ENCODE measurements at places on chromosomes 1 and 21.

DNA sequence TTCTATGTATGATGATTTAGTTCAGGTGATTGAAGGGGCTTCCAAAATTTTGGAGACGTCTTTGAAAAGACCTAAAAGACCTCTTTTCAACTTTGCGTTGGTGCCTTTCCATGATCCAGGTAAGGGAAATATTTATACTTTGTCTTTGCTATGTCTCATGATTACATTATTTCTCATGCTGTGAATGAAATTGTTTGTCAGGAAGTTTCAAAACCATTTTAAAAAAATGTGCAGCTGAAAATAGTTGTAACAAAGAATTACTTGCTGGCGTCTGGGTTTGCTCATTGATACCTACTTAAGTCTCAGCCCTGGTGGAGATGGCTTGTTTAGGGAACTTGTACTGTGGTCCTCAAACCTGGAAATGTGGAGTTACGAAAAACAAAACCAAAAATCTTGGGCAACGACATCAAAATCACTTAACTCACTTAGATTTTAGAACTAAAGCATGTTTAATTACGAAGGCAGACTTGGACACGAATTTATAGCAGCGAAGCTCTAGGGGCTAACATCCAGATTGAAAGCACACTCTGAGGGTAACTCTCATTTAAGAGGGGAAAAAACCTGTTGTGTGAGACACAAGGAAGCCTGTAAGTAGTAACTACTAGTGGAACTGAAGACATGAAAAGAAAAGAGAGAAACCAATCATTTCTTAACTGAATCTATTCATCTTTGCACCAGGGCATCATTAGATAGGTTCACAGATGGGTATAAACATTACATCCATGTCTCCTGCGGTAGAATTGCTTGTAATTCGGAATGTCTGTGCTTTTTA lies 924 bp downstream of the HMCN1 start:
- no peak for DNase-seq

DNA sequence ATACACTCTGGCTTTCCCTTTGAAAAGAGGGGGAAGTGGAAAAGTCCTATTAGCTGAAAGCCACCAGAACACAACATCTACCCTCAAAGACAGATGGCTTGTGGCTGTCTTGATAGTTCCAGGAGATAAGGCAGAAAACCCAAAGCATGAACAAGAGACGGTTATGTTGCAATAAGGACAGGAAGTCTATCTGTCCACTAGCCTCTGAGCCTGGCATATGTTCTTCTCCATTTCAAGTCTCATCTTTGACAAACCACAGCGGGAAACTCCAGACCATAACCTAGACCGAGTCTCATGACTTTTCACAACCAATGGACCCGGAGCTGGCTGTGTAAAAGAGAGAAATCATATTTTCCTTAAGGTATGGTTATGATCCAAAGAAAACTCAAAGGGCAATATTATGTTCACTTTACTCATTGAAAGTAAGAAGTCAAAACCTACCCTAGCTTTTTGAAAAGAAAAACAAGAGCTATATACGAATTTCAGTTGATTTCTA lies 33.8 kb downstream of the DUSP10 start:
- DNase-seq = no peak

- DNase-seq = no peak
Measured at GRCh38 chr1:116290085-116290705, 82.8 kb upstream of the ATP1A1 start.

DNA sequence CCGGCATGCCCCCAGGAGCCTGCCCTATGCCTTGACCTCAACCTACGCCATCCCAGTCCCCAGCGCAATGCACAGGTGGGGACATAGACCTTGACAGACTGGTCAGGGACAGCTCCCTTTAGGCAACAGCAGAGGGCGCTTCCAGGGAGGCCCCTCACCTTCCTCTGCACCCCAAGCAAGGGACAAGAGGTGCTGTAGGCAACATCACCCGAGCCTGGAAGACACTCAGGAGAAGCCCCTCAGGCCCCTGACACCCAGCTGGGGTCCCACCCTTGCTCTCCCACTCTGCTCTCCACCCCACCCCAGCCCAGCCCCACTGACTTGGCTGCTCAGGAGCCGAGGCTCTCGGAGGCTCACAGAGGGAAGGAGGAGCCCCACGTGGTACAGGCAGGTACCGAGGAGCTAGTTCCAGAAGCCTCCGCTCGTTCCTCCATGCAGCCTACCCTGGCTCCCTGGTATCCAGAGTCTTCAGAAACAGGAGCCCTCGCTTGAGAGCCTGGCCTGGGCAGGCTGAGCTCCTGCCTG lies 2.4 kb upstream of the WNT3A start:
- DNase-seq = no peak

DNA sequence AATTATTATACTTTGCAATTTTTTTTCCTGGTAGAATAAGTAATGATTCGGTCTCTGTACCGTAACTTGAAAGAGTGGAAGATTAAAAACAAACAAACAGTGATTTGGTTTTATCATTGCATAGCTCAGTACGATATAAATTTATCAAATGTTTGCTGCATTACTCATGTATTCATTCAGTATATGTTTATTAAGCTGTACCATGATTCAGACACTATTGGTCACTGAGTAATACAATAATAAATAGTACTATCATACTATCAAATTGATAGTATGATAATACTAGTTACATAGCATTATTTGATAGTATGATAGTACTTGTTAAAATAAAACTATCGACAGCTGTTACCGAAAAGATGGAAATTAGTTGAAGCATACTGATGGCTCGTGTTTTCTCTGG lies 12.1 kb downstream of the CENPF start:
- no peak for DNase-seq

GRCh38 chr1:47821760-47822159 lies 175.4 kb downstream of the TRABD2B start:
- no peak for DNase-seq

DNA sequence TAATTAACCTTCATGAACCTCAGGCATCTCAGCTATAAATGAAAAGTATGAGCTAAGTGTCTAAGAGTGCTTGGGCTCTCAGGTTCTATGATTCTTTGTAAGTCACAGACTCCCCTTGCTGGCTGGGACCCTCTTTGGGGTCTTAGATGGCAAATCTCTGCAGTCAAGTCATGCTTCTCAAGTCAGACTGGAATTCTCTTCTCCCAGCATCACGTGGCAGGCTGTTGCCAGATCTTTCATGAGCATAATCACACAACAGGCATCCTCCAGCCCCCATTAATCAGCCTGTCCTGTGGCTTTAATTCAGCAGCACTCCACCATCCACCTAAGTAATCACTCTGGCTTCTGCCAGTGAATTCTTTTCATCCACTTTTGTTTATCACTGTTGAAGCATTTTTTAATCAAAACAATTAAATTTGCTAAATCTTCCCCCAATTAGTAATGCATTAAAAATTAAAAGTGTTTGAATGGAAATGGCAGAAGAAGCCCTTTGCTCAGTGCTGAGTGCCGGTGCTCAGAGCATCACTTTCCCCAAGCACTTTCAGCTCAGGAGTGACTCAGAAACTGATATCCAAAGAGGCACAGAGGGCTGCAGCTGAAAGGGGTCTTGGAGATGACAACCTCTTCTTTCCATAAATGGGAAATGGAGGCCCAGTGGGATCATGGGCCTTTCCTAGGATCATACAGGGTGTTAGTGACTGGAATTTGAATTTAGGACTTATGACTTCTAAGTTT lies 50.2 kb downstream of the C8A start:
- no peak for DNase-seq

GRCh38 chr1:60948486-60948885 lies 133.9 kb upstream of the NFIA start:
- no peak for DNase-seq

DNA sequence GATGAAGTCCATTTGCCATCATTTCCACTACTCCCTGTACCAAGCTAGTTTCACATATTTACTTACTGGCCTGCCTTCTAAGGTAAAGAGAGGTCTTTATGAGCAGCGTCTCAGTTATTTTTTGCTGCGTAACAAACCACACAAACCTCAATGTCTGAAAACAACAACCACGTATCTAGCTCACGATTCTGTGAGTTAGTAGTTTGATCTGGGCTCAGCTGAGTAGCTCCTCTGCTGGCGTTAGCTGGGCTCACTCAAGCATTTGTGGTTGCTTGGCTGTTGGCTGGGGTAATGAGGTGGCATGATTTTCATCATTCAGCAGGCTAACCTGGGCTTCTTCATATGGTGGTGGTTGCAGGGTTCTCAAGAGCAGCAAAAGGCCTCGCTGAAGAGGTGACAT lies 225.4 kb downstream of the FOXD2 start:
- no peak for DNase-seq

DNA sequence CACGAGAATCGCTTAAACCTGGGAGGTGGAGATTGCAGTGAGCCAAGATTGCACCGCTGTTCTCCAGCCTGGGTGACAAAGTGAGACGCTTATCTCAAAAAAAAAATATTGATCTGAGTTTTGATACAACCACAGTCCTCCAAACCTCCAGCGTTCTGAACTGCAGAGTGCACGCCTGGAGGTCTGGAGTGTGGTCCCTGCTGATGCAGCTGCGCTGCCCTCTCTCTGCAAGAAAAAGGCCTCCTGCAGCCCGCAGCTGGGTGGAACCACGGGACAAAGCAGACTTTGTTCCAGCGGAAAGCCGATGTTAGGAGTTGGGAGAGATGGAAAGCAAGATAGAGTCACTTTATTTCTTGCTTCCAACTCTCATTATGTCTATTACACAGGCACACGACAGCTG lies 144.9 kb upstream of the SOD1 start:
- no peak for DNase-seq

DNA sequence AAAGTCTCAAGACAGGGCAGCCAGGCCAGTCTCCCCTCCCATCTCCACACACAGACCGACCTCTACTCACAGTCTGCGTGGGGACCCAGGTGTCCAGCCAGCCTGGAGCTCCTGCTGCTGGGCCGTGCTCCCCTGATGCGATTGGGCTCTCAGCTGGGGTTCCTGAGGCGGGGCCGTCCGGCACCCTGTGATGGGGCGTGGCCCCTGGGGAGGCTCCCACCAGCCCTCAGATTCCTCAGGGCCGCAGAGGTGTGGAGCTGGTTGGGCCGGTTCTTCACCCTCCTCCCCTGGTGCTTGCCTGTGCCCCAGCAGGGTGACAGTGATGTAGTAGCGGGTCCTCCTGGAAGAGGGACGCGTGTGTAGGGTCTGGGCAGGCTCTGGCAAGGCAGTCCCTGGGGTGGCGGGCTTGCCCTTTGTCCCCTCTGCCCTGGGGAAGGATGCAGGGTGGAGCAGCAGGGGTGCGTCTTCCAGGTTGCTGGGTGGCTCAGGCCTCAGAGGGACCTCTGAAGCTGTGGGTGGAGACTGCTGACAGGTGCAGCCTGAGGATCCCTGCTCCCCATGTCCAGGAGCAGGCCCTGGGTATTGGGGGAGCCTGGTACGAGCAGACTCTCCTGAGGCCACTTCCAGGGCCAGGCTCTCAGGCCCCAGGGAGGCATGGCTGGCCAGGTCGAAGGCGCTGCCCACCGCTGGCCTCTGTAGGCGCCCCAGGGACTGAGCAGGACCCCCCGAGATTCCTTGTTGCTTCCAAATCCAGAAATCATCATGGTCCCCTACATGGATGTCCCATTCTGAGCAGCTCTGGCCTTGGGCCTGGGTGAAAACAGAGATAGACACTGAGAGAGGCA lies at the start of gene CRYBG2:
CRYBG2 (minus strand) TSS at position 155 of the 845 bp plus-strand sequence. CDS start 7,473 bp downstream, outside the sequence.
- DNase-seq = no peak

- DNase-seq = peak; percentile 60
Measured at GRCh38 chr1:62131093-62131725, 63.4 kb upstream of the L1TD1 start.

DNA sequence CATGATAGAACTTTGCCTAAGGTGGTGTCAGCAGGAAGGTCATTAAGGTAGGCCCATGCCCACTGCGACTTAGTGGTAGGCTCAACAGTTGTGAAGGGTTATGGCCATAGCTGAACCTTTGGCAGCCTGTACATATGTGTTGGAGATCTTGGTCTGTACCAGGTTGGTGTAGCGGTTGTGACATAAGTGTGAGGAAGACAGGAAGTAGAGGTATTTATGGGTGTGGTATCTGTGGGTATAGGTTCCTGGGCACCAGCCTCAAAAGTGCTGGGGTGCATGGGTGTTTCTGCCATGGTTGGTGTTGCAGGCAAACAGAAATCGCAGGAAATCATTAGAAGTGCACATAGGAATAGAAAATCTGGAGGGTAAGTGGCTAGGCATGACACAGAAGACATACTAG lies 18.6 kb upstream of the LRIF1 start:
- DNase-seq = no peak

- no peak for DNase-seq
Measured at GRCh38 chr1:117600966-117601365, 4.9 kb upstream of the TENT5C start.

GRCh38 chr1:221992427-221992826 lies 250.5 kb upstream of the DUSP10 start:
- DNase-seq = no peak

DNA sequence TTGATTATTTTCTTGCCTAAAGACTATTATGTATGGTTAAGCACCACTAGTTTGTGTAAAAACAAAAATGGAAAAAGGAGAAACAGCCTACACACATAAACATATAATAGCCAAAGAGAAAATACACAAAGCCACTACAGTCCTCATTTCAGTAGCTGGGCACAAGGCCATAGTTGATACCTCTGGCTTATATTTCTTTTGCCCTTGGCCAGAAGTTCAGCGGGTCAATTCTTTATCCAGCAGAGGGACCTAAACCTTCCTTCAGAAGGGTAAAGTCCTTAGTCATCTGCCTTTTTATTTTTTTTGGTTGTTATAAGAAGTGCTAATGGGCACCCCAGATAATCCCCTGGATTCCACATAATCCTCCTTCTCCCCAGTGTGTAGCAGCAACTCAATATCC lies 134.1 kb downstream of the PIGK start:
- no peak for DNase-seq

- no peak for DNase-seq
Measured at GRCh38 chr1:232678185-232678886, 48.4 kb upstream of the SIPA1L2 start.

- no peak for DNase-seq
Measured at GRCh38 chr1:18537386-18538306, 56.9 kb downstream of the KLHDC7A start.

DNA sequence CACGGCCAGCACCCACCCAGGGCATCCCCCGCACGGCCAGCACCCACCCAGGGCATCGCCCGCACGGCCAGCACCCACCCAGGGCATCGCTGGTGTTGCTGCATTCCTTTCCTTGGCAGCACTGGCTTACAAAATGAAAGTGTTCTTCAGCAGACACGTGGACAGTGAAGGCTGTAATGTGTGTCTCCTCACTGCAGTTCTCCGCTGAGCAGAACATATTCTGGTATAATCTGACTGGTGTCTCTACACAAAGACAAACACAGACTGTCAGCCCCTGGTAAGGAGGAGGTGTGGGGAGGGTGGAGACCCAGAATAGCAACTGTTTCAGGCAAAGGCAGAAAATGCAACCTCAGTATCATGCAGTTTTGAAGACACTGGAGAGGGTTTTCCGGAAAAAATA lies 7.3 kb downstream of the LYPD8 start:
- no peak for DNase-seq

GRCh38 chr1:25484533-25484932 lies 53.8 kb downstream of the MACO1 start:
- DNase-seq = no peak

- no peak for DNase-seq
Measured at GRCh38 chr1:190478149-190479049, 735 bp upstream of the BRINP3 start.

All from astrocyte of the cerebellum (primary cell).